CD4-positive, alpha-beta T cell treated with Interleukin-15 for 4 hours (primary cell): ENCODE measurements at places on chromosomes 7 and 10.
A peak's percentile ranks its signal among the peaks of the same experiment; 100 is the strongest.

DNA sequence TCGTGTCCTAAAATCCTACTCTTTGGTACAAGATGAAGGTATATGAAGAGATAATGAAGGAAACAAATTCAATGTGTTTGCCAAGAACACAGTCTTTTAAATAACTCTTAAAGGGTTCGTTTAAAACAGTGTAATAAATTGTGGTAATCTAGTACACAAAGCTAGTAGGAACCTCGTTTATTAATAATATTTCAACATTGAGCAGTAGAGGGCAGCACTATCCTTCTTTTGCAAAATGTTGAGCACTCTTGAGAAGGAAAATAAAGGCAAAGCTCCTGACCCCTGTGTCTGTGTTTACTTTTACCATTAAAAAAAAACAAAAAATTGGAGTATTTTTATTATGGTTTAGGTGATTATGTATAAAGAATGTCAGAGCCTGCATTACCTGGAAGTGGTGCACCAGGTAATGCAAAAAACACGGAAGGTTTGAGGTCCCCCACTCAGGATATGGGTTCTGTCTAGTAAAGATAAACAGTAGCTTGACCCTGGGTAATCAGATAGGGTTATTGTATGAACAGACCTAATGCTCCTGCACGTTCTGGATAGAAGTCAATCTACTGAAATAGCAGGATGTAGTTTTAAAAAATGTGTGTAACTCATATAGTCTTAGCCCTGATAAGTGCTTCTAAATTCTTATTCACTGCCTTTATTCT lies 5.7 kb upstream of the GOT1 start:
- DNase-seq: peak; percentile 54

- DNase-seq: no peak
Observed at GRCh38 chr10:75291805-75292204, 56.0 kb upstream of the COMTD1 start.

DNA sequence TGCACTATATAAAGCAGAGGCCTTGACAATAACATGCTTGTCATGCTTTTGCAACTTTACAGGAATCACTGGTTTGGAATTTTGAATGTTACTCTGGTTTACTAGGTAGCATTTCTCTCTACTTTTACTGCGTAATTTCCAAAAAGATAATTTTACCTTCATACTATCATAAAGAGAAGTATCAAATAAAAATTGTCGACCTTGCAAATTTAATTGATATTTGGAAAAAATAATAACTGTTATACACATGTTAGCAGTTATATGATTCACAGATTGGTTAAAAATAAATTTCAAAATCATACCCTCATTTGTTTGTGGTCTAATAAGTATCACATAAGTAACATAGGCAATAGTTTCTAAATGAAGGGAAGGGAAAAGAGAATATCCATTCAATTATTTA lies 228.5 kb upstream of the CACNA2D1 start:
- no peak for DNase-seq

DNA sequence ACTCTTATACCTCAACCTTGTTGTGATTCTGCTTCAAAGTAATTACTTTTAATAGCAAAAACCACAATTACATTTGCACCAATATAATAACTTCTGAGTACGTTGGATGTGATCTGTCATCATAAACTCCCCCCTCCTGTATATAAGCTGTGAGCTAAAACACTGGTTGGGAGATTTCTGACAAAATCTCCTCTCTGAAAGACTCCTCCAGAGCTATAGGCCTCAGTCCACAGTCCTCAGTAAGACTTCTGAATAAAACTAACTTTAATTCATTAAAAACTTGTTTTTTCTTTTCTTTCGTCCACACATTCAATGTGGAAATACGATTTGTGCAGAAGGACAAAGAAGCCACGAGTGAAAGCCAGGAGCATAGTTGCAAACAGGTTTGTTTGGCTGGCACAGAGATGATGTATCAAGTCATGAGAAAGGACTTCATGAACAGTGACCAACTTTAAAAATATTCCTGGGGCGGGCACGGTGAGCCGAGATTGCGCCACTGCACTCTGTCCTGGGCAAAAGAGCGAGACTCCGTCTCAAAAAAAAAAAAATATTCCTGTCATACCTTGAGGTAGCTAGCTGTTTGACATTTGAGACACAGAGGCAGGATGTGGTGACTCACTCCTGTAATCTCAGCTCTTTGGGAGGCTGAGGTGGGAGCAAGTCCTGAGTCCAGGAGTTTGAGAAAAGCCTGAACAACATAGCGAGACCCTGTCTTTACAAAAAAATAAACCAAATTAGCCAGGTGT lies 91.1 kb upstream of the ARHGAP21 start:
- no peak for DNase-seq

DNA sequence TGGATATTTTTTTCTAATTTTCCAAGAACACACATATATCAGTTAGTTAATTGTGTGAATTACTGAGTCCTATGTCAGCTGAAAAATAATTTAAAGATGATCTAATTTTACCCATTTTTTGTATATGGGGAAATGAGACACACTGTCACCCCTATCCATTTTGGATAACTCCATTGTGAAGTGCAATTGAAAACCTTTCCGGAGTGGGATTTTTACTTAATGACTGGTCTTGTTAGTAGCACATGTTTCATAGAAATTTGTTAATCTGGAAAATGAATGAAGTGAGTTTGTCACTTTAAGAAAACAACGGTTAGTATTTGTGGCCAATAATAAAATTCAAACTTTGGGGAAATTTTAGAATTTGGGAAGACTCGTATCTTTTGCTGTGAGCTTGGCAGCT lies 2.0 kb downstream of the GARS1 start:
- DNase-seq: no peak

DNA sequence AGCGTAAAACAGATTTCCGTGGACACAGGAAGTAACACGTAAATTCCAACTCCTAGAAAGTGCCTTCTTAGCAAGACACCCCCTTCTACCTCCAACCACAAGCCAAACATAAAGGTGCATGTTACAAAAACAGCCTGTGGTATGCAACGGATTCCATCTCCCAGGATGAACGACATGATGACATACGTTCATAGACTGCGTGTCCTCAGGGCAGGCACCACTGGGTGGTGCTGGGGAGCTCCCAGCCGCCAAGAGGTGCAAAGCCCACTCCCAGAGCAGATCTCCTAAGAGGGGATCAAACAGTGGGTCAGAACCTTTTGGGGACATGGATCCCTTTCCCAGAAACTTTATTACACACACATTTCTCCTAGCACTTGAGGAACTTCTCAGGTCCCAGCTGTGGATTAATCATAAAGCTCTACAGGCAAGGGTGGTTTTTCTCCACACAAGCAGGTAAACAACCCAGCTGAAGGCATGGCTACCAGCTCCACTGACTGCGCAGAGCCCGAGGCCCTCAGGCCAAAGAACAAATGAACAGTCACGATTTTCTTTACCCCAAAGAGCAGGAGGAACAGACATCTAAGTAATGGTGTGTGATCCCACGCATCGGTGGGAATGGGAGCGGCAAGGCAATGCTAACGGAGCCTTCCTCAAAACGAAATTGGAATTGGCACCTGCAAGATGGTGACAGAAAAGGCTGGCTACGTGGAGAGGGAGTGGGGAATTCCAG lies 13.8 kb downstream of the PSAP start:
- no peak for DNase-seq

DNA sequence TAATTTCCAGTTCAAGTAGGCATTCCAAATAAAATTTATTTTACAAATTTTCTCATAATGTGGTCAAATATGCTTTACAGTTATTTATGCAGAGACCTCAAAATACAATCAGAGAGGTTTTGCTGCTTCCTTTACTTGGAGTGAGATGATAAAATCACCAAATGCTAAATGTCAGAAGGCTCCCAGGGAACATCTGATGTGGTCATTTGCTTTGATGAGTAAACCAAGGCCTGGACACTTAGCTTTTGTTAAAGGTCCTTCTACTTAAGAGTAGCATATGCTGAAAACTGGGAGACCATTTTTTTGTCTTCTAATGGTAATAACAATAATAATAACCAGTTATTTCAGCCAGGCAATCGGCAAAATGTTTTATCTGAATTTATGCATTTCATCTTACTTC lies 60.6 kb upstream of the AKR1E2 start:
- DNase-seq: no peak

DNA sequence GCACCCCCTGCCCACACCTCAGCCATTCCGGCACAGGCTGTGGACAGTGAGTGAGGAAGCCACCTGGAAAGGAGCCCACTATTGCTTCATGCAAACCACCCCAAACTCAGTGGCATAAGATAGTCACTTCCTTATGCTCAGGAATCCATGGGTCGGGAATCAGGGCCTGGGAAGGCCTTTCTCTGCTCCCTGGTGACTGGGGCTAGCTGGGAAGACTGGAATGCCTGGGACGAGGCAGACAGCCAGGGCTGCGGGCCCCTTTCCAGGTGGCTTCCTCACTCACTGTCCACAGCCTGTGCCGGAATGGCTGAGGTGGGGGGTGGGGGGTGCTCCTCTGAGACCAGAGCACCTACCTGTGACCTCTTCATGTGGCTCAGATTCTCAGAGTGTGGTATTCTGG lies 74.1 kb upstream of the GRB10 start:
- no peak for DNase-seq

DNA sequence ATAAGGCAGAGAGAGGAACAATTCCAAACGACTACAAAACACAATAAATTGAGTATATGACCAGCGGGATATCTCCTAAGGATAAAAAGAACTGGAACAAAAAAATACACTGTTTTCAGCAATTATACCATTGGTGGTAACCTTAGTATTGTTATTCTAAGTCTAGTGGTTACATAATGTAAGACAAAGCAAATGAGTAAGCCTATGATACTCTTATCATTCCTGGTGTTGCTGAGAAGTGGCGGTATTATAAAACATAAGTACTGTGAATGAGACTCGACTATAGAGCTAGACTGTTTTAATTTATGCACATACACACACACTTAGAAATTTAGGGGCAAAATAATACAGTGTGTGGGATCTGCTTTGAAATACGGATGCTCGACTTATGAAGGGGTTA lies 107.7 kb downstream of the NRBF2 start:
- no peak for DNase-seq

GRCh38 chr10:99337311-99337811 lies 8.2 kb downstream of the CNNM1 start:
- DNase-seq: no peak

- no peak for DNase-seq
Observed at GRCh38 chr10:79422178-79422892, 23.1 kb downstream of the ZCCHC24 start.

DNA sequence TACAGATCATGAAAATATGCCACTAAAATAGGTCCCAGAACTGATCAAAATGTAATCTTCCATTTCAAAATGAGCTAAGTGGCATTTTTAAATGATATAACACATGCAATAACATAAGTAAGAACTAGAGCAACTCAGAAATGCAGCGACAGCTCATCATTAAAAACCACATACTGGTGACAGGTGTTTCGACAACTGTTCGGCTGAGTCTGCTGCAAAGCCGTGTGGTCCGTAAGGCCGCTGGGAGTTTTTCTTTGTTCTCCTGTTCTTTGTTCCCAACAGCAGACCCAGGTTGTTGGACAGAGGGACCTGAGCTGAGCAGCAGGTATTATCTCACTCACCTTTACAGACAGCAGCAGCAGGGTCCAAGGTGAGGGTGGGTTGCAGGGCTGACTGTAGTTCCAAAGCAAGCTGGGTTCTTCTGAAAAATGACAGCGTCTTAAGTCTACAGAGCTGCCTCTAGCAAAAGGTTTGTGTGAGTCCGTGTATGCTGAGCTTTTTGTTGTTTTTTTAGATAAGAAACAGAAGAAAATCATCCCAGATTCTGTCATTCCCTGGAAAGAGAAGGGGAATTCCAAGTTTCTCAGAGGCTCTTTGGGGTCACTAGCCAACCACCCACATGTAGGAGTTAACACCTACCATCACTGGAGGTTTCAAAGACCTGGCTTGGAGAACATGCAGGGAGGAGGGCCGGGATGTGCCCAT lies 45.4 kb upstream of the MACROH2A2 start:
- DNase-seq: no peak

- peak; percentile 42 for DNase-seq
Observed at GRCh38 chr7:30548845-30549244, 44.2 kb upstream of the GGCT start.

DNA sequence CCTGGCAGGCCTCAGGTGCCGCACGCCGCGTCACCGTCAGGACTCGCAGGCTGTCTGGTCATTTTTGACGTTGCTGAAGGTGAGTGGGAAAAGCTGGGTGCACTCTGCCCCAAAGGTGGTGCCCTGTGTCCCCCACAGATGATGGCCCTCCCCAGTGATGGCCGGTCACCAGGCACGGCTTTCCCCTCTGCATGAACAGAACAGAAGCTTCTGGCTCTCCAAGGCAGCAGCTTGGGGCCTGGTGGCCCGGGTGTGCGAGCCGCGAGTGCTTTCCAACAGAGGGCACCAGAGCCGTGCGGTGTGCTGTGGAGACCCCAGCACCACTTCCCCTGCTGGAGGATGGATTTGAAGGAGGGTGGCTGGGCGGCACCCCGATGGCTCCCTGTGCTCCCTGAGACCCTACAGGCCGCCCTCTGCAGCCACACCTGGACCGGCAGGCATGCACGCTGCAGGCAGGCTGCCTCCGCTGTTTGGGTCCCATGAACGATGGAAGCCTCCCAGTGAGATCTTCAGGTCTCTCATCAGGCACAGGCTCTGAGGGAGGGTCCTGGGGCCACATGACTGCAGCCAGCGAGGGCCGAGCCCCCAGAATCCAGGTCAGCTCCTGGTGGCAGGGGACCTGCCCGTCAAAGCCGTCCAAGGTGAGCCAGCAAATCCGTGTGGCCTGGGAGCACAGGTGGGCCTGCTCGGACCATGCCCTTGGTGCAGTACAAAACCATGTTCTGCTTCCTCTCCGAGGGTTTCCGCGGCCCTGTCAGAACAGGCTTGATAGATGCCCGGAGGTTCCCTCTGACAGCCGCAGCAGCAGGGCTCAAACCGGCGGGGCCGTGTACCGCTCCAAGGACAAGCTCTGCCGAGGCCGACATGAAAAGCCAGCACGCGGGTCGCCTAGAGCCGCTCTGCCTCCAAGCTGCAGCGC lies 195.4 kb downstream of the EBF3 start:
- no peak for DNase-seq

- no peak for DNase-seq
Observed at GRCh38 chr7:12233175-12233574, 22.1 kb downstream of the TMEM106B start.

DNA sequence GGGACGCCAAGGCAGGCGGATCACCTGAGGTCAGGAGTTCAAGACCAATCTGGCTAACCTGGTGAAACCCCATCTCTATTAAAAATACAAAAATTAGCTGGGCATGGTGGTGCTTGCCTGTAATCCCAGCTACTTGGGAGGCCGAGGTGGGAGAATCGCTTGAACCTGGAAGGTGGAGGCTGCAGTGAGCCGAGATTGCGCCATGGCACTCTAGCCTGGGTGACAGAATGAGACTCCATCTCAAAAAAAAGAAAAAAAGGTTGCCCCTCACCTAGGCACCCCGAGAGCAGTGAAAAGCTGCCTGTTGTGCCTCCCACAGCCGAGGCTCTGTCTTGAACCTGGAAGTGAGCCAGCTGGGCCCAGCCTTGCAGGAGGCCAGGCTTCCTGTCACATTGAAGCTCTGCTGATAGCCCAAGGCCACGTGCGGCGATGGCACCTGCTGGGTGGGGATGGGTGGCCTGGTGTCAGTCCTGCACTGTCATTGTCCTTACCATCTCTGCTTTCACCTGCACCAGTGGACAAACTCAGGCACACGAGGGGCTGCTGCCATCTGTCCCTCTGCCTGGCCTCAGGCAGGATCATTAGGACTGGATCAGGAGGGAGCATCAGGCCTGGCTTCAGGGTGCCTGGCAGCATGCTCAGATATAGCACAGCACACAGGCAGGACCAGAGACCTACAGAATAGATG lies 37.8 kb downstream of the DNAJB12 start:
- peak; percentile 52 for DNase-seq

GRCh38 chr7:49060743-49061142 lies 136.4 kb downstream of the CDC14C start:
- no peak for DNase-seq

GRCh38 chr10:31215052-31215451 lies 104.0 kb upstream of the ZEB1 start:
- DNase-seq: no peak

- no peak for DNase-seq
Observed at GRCh38 chr10:19658622-19659233, 157.5 kb upstream of the PLXDC2 start.
